Chondrocyte (in vitro differentiated cells): ENCODE measurements at places on chromosomes 5 and 9. TPM values are rescaled to one million over a fixed set of nuclear protein-coding genes. Genes with fewer than 3 reads are reported as not detected.

The NDUFAF2 gene
- 32.9 to 33.8 TPM (median 33.0 TPM) in 3 replicates for total RNA-seq

The GPX8 gene
- 196 to 212 TPM (median 198 TPM) in 3 replicates for total RNA-seq

The LCN1 gene
- 0.60 TPM in 1 of 3 replicates, not detected in the others for total RNA-seq

The PCDHGC5 gene
- 1.7 to 3.6 TPM (median 2.0 TPM) in 3 replicates for total RNA-seq

DNA sequence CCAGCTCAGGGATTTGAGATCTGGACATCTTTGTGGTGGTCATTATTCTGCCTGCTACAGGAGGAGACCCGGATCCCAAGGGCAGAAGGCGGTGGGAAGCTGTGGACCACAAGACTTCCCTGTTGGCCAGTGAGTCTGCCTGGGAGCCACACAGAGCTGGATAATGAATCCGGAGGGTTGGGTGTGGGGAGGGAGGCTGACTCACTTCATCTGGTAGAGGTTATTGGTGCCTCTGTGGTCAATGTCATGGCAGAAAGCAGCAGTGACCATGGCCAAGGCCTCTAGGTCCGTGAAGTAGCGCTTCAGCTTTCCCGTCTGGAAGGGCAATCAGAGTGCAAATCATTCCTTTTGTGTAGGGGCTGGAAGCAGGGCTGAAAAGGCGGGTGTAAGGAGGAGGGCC, 58.5 kb downstream of the PDE6A start:
- no peak for DNase-seq

DNA sequence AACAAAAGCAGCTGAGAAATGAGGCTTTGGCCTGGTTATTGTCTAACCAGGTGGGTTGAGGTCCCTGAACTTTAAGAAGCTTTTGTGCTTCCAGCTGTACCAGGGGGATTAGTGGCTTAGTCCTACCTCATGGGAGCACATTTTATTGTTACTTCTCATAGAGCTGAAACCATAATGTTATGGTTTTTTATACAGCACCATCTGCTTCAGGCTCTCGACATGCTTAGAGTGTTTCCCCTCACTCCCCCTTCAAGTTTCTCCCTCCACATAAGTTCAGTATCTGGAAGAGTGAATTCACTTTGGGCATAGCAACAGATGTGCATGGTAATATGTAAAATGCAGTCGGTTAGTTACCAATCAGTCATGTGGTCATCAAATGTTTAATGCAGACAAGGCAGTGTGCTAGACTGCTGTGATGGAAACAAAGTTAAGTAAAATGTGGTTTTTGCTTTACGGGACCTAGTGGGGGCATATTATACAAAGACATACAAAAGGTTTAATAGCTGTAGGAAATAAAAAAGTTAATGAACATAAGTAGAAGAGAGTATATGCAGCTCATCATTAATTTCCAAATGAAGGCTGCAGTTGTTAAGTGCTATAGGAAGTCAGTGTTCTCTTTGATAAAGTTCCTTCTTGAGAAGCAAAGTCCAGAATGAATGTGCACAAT, 95.9 kb upstream of the SPRY4 start:
- no peak for DNase-seq

DNA sequence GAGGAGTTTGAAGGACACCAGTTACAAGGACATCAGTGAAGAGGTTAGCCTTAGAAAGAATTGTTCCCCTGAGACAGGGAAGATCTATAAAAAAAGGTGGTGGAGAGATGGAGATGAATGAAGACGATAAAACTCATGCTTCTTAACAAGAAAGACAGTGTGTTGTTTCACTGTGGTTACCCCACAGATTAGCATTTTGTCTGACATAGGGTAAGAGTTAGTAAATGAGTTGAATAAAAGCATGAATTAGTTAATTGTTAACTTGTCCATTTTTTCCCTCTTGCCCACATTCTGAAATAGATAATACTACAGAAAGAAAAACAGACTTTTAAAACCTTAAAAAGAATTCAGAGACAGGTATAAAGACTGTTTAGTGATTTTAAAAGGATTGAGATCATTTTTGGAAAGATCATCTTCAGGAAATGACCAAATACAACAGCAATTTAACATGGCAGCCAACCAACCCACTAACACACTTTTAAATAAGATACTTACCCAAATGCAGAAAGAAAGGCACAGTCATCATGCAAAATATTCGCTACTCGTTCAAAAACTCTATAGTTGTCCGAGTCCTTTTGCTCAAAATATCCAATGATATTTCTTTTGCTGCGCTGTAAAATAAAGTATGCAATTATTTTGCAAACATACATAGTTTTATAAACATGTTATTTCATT, 78.5 kb downstream of the ERP44 start:
- no peak for DNase-seq

- DNase-seq, result no peak
These were observed 28.0 kb downstream of the SLC36A1 start for GRCh38 chr5:151475388-151475787.
